ENCODE measurements at places on chromosomes 16 and 17. TPM values are rescaled to one million over a fixed set of nuclear protein-coding genes. Genes with fewer than 3 reads are reported as not detected.

DNA sequence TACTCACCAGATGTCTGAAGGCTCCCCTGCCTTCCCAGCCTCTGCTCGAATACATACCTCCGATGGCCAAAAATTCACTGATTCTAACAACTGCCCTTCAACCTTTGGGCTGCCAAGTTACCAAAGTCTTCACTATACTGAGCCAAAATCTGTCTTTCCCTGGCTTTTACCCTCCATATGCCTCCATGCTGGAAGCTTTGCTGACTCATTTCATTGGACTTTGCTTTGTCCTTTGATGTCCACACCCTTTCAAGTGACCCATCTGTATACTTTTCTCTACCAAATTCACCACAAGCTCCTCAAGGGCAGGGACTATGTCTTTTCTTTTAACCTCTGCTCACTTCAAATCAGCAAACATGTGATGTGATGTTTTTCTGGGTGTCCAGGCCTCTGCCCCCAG is 21.0 kb upstream of the MTMR4 start:
- no peak overlapping the region for H3K4me3 ChIP-seq
- H3K4me1 ChIP-seq: no peaks in the 10 kb centered on the region
- no peak overlapping the region for H3K27ac ChIP-seq
- H3K36me3 ChIP-seq: no peaks in the 10 kb centered on the region
- DNase-seq: no peak
- H3K27me3 ChIP-seq: peaks cover 34% of the 10 kb centered on the region

DNA sequence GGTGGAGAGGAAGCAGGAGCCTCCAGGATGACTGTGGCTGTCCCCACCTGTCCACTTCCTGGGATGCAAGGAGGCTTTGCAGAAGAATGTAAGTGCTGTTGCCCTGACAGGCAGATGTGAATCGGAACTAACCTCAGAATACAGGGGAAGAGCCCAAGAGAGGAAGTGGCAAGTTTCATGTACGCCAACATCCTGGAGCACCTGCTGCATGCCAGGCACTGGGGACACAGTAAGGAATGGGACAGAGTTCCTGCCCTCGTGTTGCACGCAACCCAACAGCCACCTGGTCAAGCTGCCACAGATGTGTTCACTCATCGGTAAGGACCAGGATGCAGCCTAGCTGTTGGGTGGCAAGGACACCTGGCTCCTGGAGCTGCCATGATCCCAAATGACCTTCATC is 98.6 kb upstream of the RPL38 start:
- H3K36me3 ChIP-seq: no peaks in the 10 kb centered on the region
- H3K27me3 ChIP-seq: peaks cover 9% of the 10 kb centered on the region
- DNase-seq: no peak

GRCh38 chr17:34424814-34425491 is 61.9 kb upstream of the CCL1 start:
- DNase-seq: no peak
- peaks cover 34% of the 10 kb centered on the region for H3K27me3 ChIP-seq
- no peaks in the 10 kb centered on the region for H3K36me3 ChIP-seq
- H3K27ac ChIP-seq: no peak overlapping the region
- no peak overlapping the region for H3K4me3 ChIP-seq

The PRSS33 gene
- not detected for total RNA-seq

The TBC1D28 gene
- total RNA-seq: not detected

The CDRT4 gene
- total RNA-seq: 2.7 TPM

The HSPB9 gene
- total RNA-seq: not detected

- peaks cover 10% of the 10 kb centered on the region for H3K4me1 ChIP-seq
- H3K4me3 ChIP-seq: no peak overlapping the region
- H3K27me3 ChIP-seq: no peaks in the 10 kb centered on the region
Measured at GRCh38 chr17:37340804-37341203, 35.0 kb upstream of the C17orf78 start.

GRCh38 chr16:4962716-4963115 is 4.6 kb downstream of the SEC14L5 start:
- H3K27ac ChIP-seq: no peak overlapping the region
- no peak for DNase-seq
- peaks cover 18% of the 10 kb centered on the region for H3K27me3 ChIP-seq
- peaks cover 10% of the 10 kb centered on the region for H3K4me1 ChIP-seq
- H3K4me3 ChIP-seq: no peak overlapping the region
- no peaks in the 10 kb centered on the region for H3K36me3 ChIP-seq

The SLC13A2 gene
- total RNA-seq: not detected

DNA sequence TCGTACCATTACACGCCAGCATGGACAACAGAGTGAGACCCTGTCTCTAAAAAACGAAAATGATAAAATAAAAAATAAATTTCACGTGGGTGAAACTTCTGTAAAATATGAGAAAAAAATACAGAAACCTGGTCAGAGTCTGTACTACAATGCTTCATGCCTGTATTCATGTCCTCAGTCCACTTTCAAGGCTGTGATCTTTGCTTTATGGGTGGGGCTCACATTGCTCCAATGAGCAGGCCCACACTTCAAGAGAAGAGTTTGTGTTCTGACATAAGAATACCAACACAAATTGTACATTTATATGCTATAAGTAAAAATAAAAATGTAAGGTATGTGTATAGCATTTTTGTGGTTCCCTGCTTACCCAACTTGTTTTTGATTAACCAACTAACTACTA is 32.2 kb upstream of the ABCA3 start:
- H3K4me3 ChIP-seq: no peak overlapping the region
- H3K27ac ChIP-seq: no peak overlapping the region
- H3K27me3 ChIP-seq: peaks cover 35% of the 10 kb centered on the region
- H3K4me1 ChIP-seq: no peaks in the 10 kb centered on the region

DNA sequence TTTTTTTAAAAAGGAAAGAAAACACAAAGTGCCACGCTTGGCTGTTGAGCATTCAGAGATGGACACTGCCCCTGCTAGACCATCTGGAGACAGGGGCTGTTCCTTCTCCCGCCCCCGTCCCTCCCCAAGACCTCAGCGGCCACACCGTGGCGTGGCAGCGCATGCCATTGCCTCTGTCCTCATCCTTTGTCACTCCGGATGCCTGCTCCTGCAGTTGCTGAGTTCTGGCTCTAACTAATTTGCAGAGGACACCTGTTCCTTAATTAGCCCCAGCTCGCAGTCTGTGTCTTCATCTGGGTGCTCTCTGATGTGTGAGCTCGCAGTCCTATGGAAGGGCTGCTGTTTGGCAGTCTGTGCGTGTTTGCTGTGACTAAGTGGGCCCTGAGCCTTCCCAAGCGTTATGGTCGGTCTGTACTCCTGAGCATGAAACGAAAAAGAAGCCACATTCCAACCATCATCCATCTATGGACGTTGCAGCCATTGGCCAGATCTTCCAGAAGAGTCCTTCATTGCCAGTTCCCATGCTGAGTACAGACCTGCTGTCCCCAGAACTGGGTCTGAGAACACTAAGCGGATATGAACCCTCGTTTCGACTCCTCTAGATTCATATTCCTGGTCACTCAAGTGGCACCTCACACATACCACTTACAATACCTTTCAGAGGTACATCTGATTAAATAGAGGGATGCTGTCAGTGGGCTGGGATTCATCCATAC is 40.9 kb upstream of the NAT9 start:
- DNase-seq: no peak
- H3K36me3 ChIP-seq: peaks cover 2% of the 10 kb centered on the region
- peaks cover 13% of the 10 kb centered on the region for H3K4me1 ChIP-seq

The OSGIN1 gene
- total RNA-seq: 0.77 TPM

The CDH1 gene
- 0.69 TPM for total RNA-seq

GRCh38 chr17:19768046-19768782 is 20.1 kb upstream of the ALDH3A1 start:
- H3K4me1 ChIP-seq: peaks cover 46% of the 10 kb centered on the region
- H3K36me3 ChIP-seq: peaks cover 5% of the 10 kb centered on the region
- no peak overlapping the region for H3K27ac ChIP-seq
- H3K27me3 ChIP-seq: peaks cover 2% of the 10 kb centered on the region

- H3K4me1 ChIP-seq: peaks cover 78% of the 10 kb centered on the region
- no peaks in the 10 kb centered on the region for H3K27me3 ChIP-seq
- H3K36me3 ChIP-seq: peaks cover 79% of the 10 kb centered on the region
Measured at GRCh38 chr17:17172001-17172939, 33.9 kb downstream of the PLD6 start.

The PYY gene
- not detected for total RNA-seq

DNA sequence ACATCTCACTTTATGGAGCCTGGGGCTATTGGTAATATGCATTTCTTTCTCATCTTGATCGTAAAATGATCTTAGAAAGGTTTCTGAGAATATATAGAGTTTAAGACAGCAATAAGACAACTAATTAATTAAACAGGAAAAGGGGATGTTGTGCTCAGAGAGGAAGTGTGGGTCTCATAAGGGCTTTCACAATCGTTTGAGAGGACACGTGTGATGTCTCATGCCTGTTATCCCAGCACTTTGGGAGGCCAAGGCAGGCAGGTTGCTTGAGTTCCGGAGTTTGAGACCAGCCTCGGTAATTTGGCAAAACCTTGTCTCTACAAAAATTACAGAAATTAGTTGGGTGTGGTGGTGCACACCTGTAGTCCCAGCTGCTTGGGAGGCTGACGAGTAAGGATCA is 295.6 kb downstream of the WWOX start:
- DNase-seq: no peak
- H3K27ac ChIP-seq: no peak overlapping the region
- H3K4me3 ChIP-seq: no peak overlapping the region
- H3K27me3 ChIP-seq: no peaks in the 10 kb centered on the region
- no peaks in the 10 kb centered on the region for H3K36me3 ChIP-seq

DNA sequence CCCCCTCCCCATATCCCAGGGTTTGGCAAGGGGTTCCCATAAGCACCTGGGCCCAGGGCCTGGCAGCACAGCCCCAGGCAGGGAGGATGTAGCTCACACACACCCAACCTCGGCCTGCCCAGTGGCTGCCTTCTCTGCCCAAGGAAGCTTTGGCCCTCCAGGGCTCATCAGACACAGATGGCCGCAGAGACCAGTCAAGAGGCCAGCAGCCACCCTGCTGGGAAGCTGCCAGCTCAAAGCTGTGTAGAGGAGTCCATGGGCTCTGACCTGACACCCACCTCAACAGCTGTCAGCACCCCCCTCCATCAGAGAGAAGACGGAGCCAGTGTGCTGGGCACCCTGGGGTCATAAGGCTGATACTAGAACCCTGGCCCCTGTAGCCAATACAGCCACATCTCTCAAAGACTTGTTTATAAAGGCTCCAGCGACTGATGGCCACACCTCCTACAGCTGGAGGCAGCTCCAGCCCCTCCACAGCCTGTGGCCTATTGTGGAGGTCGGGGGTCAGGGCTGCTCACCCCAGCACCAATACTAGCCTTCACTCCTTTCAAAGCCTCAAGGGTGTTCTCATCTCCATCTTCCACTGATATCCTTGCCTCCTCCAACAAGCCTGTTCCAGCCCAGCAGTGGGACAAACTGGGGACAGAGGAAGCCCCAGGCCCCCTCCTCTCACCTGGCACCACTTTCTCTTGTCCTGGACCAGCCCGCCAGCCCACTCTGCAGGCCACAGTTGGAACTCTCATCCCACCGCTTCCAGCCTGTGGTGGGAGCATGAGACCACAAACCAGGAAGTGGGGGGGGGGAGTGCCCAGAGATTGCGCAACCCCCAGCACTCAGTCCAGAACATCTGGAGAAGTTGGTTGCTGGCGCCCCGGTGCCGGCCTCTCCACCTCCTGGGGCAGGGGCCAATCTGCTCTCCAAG is 2.2 kb upstream of the MPG start:
- H3K4me3 ChIP-seq: no peak overlapping the region
- H3K36me3 ChIP-seq: peaks cover 5% of the 10 kb centered on the region
- peaks cover 30% of the 10 kb centered on the region for H3K27me3 ChIP-seq
- DNase-seq: peak; percentile 19
- peaks cover 32% of the 10 kb centered on the region for H3K4me1 ChIP-seq
- peak overlapping the region; percentile 69 for H3K27ac ChIP-seq
